ENCODE measurements at places on chromosomes 16 and 17.

- DNase-seq: no peak
These were observed 35.8 kb downstream of the PLCG2 start for GRCh38 chr16:81814751-81815428.

DNA sequence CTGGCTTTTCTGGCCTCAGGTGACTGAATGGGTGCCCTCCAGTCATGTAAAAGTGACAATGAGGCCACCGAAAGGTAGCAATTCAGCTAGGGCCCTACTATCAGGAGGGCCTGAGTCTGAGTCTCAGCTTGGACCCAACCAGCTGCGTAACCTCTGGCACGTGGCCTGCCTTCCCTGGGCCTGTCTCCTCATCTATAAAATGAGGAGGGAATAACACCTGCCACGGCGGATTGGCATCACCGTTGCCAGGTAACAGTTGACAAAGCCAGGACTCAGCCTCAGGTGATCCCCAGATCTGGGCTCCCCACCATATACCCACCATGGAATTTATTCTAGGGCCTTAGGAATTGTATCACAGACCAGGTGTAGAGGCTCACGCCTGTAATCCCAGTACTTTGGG lies 217.1 kb downstream of the KATNIP start:
- no peak for DNase-seq

GRCh38 chr17:58337600-58338453 lies 9.2 kb upstream of the TSPOAP1 start:
- peak; percentile 93 for DNase-seq

- no peak for DNase-seq
These were observed 72.0 kb upstream of the KSR1 start for GRCh38 chr17:27384261-27384701.

DNA sequence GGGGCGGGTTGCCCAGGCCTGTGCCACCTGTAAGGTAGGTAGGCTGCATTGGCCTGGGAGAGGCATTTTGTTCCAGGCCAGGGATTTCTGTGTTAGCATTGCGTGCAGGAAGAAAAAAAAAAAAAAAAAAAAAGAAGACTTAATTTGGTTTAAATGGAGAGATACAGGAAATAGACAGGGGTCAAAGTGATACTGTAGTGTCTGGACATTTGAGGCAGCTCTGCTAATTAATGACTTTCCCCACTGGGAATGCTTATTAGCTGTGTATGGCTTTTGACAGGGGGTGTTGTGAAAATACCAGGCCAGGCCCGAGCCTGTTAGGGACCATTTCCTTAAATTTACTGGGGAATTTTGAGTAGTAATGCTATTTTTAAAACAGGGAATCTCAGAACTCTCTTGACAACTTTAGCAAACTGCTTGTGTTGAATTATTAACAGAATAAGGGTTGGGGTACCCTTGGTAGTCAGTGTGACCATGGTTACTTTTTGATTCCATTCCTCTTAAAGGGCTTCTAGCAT lies 1.0 kb downstream of the MAP2K4 start:
- no peak for DNase-seq

DNA sequence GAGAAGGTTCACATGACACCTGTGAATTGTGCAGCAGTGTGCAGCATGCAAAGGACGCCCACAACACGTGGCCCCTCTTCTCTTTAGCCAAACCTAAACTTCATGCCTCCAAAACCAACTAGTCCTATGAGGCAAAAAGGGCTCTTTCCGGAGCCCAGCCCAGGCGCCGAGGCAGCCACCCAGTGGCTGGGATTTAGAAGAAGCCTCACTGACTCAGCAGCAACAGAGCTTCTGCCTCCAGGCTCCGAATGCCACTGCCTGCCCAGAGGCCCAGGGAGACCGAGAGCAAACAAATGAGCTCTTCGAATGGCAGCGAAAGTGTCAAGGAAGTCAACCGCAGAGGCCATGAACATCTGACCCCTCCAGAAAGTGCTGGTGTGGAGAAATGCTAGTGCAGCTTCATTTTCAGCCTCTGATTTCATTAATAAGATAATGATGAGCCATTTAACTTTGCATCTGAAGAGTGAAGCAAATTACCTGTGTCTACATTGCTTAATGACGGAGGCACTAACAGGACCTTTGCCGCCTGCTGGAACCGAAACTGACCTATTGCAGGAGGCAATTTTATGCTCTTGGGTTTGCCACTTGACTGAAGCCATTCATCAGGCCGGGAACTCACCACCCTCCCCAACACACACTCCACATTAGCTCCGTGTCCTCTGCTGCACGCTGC lies 157.7 kb upstream of the RPL38 start:
- DNase-seq: no peak

DNA sequence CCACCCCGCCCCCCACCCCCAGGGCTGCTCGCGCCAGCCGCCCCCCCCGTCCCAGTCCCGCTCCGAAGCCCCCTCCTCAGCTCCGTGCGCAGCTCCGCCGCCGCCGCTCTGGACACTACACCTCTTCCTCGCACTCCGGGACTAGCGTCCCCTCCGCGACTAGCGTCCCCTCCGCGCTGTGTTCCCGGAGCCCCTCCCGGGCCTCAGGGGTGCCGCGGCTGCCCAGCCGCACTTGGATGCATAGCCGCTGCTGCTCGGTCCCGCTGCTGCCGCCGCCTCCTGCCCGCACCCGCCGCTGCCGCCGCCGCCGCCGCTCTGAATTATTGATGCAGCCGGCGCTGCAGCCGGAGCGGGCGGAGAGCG lies at the start of gene CBLN1:
CBLN1 (minus strand) TSS at position 359 of the 363 bp plus-strand sequence. CDS start 373 bp downstream, outside the sequence.
- no peak for DNase-seq

DNA sequence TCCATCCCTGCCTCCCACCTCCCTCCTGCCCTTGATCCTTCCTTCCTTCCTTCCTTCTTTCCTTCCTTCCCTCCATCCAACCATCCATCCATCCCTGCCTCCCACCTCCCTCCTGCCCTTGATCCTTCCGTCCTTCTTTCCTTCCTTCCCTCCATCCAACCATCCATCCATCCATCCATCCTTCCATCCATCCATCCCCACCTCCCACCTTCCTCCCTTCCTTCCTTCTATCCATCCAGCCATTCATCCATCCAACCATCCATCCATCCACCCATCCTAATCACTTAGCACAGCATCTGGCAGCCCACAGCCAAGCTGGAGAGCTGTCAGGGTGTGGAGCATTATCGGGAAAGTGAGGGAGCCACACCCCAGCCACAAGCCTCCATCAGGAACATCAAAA lies 54.5 kb downstream of the TK2 start:
- no peak for DNase-seq

- DNase-seq: peak; percentile 45
These were observed 11.4 kb downstream of the MYL4 start for GRCh38 chr17:47220531-47220999.

DNA sequence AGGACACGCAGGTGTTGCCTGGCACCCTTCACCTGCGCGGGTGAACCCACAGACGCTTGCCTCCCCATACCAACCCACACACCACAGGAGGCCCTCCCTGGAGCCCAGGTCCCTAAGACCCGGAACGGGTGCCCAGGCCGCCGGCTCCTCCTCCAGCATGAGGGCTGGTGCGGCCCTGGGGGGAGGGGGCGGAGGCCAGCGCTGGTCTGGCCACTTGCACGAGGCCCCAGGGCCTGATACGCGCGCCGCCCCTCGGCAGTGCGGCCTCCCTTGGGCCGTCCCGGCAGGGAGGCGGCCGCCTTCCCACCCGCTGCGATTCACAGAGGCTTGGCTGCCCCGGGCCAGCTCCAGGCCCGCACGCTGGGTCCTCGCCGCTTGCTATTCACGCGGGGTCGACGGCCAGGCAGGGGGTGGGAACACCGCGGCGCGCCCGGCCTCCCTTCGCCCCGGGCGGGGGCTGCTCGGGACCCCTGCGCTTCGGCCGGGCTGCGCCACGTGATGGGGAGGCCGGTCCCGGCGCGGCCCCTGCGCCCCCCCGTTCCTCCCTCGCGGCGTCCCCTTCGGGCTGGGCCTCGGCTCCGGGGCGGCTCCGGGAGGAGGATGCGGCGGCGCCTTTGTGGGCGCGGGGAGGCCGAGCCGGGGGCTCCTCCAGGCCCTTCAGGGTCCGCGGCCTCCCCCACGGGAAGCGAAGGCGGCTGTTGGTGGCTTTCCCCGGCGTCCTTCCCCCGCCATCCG lies 685 bp downstream of the FASN start:
- DNase-seq: peak; percentile 31

DNA sequence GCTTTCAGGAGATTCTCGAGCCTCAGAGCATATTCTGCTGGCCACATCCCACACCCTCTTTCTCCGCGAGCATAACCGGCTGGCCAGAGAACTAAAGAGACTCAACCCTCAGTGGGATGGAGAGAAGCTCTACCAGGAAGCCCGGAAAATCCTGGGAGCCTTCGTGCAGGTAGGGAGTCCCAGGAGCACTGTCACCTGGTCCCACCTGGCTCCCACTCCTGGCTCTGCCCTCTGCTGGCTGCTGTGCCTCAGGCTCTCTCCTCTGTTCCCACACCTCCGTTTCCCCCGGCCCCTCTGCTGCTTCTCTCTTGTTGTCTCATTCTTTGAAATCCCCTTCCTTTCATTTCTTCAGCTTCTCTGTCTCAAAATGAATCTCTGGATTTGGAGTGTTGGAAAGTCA lies 16.4 kb downstream of the LPO start:
- no peak for DNase-seq

GRCh38 chr17:20063665-20064648 lies 54.8 kb downstream of the SPECC1 start:
- DNase-seq: no peak

DNA sequence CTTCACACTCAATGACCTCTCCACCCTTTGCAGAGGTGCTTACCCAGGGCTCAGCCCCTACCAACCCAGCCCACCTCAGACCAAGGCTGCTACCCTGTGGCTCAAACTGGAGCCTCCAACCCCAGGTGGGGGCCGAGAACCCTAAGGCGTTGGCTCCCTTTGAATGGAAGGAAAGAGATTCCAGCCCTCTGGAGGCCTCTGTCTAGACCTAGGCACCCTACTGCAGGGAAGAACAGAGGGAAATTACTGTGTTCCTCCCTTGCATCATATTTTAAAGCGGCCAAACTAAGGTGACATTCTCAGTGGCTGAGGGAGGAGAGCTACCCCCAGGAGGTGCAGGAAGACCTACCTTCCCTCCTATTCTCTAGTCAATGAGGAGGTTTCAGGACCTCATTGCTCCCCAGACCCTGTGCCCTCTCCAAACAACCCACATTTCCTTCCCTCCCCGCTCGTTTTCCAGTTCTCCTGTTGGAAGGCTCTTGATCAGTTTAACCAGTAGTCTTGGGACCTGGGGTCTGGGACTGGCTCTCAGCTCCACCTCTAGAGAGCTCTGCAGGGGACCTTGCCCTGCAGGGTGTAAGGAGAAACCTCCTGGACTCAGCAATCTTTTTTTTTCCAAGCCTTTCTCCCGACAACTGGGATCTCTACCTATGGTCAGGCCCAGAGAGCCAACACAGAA lies 5.5 kb upstream of the HOXB8 start:
- no peak for DNase-seq

- DNase-seq: peak; percentile 85
These were observed 6.4 kb downstream of the ZNF764 start for GRCh38 chr16:30551781-30552180.

- no peak for DNase-seq
These were observed 53.4 kb downstream of the PIMREG start for GRCh38 chr17:6497496-6498221.

DNA sequence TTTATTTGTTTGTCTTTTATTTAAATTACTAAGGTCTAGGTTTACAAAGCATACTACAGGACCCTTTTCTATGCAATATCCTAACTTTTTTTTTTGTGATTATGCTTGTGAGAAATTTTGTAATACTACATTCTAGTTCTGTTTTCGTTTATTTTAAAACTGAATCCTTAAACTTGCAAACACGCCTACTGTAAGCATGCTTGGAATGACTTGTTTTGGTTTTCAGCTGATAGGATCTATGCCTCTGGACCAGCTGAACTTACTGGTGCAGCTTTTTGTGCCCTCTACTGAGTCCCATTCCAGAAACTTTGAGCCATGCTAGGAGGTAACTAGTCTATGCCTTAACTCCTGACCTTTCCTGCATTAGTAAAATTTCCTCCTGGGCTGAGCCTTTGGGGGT lies 6.0 kb downstream of the PDP2 start:
- no peak for DNase-seq

- DNase-seq: no peak
These were observed 63.3 kb downstream of the KSR1 start for GRCh38 chr17:27519550-27519949.

- DNase-seq: no peak
These were observed 6.9 kb upstream of the STH start for GRCh38 chr17:45992175-45992574.

- DNase-seq: no peak
These were observed 364.4 kb downstream of the C16orf95 start for GRCh38 chr16:86952769-86953168.

DNA sequence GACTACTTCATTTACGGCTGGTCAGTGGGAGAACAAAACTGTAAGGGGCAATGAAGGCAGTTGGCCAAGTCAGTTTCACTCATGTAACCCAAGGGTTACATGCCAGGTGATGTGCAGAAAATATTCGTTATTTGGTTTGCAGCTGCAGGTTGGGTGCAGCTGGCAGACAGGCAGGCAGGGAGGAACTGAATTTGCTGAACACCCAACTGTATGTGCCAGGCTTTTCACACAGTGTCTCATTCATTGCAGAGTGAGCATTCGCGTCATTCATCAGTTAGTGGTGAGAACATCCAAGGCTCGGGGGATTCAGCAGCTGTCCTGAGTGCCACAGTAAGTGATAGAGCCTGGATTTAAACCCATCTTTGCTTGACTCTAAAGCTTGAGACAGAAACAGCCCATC lies 59.7 kb downstream of the ABCC6 start:
- DNase-seq: no peak

- no peak for DNase-seq
These were observed 34.8 kb downstream of the CMTM3 start for GRCh38 chr16:66639091-66639885.

DNA sequence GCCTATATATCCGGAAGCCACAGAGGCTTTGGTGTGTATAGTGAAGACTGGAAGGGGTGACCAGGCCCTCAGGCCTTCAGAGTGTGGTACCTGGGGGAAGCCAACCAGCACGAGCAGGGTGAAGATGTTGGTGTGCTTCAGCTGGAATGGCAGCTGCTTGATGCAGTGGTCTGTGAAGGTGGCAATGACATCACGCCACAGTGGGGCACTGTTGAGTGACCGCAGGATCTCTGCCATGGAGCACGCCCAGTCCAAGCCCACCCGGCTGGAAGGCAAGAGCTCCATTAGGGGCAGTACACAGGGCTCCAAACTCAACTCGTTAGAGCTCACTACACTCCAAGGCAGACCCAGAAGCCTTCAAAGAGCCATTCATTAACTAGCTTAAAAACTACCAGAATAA lies 68.5 kb upstream of the ATP2A3 start:
- DNase-seq: no peak

- DNase-seq: no peak
These were observed 15.8 kb downstream of the GPR142 start for GRCh38 chr17:74383141-74383540.
